ENCODE measurements at places on chromosomes 1 and 21.

DNA sequence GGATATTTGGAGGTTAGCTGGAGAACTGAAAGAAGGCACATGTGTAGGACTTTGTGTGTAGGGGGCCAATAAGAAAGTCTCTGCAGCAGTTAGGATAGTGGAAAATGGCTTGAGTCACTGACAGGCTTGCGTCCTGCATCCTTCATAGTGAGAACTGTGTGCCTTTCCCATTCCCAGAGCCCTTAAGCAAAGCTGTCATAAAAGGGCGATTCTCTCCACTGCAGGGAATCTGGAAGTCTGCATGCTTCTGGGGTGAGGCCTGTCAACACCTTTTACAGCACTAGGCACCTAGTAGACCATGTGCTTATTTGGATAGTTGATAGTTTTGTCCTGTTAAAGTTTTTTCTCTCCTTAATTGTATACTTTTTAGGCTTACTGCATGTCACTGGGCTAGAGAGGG, 39.4 kb upstream of the MACF1 start:
- no peak for DNase-seq

DNA sequence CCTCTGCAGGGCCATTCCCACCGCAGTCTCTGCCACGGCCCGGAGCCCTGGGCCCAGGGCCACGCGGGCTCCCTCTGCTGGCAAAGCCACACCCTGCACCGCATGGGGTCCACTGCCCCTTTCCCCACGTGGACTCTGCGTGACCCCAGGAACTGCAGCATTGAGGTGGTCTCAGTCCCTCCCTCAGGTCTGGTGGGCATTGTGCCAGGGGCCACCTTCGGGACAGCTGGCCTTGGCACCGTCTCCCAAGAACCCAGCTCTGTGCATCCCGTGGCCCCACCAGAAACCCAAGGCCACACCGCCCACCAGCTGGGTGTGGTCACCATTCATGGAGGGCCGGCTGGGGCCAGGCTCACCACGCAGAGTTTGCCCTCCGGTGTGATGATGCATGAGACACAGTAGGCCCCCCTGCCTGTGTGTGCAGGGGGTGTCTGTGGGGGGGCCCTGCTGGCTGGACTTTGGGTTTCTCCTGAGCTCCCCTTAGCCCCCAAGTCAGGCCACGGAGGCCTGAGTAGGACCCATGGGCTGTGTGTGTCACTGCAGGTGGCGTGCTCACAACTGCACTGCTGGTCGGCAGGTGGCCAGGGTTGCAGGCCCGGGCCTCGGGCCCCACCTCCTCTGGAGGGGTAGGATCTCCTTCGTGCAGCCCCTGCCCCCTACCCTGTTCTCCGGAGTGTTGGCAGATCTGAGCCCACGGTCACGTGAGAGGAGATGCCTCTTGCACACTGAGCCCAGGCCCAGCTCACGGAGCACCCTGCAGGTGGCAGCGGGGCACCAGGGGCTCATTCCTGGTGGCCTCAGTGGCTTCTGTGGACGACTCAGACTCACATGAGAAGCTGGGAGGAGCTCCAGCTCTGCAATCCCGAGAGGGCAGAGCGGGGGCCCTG, 5.8 kb downstream of the VWA1 start:
- DNase-seq = peak; percentile 55

DNA sequence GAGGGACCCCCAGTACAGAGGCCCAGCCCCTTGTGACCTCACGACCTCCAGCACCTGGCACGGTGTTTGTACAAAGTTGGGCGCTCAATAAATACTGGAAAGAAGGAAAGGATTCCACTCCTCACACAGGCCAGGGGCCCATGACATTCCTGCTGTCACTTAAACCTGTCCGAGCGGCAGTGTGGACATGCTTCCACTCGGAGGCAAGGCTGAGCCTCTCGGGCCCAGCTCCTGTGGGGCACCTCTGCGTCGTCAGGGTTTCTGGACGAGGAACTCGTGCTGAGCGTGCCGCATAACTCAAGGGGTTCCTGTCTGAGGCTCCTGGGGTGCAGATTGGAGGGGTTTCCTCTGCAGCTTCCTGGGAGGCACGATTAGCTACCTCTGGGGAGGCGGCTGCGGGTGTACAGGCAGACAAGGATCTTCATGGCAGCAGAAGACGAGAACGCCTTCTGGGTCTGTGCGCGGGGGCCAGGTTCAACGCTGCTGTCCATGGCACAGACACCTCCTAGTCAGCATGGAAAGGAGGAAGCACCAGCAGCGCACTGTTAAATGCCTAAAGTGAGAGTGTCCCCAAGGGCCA, 3.6 kb upstream of the SMIM1 start:
- no peak for DNase-seq

DNA sequence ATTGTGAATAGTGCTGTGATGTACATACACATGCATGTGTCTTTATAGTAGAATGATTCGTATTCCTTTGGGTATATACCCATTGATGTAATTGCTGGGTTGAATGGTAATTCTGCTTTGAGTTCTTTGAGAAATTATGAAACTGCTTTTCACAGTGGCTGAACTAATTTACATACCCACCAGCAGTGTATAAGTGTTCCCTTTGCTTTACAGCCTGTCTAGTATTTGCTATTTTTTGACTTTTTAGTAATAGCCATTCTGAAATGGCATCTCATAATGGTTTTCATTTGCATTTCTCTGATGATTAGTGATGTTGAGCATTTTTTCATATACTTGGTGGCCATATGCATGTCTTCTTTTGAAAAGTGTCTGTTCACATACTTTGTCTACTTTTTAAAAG, 54.5 kb upstream of the FAM78B start:
- DNase-seq = no peak

- no peak for DNase-seq
Observed at GRCh38 chr1:226126824-226127569, 59.5 kb downstream of the ACBD3 start.

- DNase-seq = no peak
Observed at GRCh38 chr21:16367079-16367478, 637.3 kb downstream of the USP25 start.

DNA sequence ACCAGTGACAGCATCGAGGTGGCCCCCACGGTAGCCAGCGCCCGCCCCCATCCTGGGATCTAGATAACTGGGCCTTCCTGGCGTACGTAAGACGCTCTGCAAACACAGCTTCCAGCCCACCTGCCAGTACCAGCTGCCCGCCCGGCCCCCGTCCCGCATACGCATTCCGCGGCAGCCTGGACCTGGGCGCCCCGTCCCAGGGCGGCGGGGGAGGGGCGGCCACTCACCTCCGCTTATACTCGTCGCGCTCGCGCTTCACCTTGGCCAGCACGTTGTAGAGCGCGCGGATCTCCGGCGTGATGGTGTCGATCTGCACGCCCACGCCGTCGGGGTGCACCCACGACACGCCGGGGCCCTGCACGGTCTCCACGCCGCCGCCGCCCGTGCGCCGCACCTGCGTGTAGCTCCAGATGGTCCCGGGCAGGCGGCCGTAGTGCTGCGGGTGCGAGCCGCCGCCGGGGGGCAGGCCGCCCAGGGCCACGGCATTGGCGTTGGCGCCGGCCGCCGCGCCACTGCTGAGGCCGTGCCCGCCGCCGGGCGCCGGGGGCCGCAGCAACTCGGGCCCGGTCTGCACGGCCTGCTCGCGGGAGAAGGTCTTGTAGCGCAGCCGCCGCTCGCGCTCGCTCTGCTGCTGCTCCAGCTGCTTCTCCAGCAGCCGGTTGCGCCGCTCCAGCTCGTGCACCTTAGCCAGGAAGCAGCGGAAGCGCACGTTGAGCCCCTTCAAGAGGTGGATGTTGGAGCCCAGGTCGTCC, 859 bp downstream of the IFFO2 start:
- DNase-seq = peak; percentile 38

GRCh38 chr1:32073299-32074229, 825 bp downstream of the TMEM39B start:
- DNase-seq = peak; percentile 90

GRCh38 chr1:55334160-55334559, 119.0 kb upstream of the USP24 start:
- DNase-seq = no peak

DNA sequence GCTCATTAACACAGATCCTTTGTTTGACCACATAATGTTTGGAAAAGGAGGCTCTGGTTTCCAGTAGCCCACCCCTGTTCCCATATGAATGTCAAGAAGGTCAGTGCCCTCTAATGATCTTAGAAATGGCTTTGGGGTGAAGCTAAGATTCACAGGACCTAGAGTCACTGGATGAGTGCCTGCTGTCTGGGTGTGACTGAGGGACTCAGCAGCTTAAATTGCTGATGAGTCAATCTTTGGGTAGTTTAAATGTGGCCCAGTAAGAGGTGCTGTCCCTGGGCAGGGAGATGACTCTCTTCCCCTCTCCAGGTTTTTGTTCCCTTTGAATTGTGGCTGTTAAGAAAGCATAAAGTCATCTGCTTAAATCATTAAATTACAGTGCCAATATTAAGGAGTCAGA, 50.6 kb downstream of the L1TD1 start:
- DNase-seq = no peak

GRCh38 chr1:236830560-236830959, 35.5 kb downstream of the MTR start:
- peak; percentile 25 for DNase-seq

DNA sequence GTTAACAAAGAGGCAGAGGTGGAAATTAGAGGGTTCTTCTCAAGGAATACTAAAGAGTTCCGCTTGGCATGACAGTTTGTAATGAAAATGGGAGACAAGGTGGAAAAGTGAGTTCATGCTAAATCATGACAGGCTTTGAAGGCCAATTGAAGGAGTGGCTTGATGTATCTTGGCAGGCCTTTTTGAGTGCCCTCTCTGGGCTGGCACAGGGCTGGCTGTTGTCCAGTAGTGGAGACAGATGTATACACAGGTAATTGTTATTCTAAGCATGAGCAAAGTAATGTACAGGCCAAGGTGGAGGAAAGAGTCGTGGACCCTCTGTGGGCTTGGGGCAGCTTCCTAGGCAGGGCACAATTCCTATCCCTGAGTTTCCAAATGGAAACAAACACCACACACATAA, 196.7 kb upstream of the GALNT2 start:
- no peak for DNase-seq

DNA sequence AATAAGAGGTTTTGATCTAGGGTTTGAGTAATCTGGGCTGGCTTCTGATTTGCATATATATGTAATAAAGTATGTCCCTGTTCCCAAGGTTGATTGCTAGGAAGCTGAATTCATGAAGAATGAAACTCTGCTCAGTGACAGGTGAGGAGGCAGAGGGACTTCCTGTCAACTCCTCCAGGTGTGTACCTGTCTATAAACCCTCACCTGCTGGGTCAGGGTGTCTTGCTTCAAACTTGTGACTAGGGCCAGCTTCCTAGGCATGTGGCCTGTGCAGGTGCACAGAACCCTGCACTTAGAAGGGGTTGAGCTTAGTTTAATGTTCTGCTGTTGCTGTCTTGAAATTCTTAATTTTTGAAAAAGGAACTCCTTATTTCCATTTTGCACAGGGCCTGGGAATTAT, 21.1 kb downstream of the OLFML3 start:
- no peak for DNase-seq

DNA sequence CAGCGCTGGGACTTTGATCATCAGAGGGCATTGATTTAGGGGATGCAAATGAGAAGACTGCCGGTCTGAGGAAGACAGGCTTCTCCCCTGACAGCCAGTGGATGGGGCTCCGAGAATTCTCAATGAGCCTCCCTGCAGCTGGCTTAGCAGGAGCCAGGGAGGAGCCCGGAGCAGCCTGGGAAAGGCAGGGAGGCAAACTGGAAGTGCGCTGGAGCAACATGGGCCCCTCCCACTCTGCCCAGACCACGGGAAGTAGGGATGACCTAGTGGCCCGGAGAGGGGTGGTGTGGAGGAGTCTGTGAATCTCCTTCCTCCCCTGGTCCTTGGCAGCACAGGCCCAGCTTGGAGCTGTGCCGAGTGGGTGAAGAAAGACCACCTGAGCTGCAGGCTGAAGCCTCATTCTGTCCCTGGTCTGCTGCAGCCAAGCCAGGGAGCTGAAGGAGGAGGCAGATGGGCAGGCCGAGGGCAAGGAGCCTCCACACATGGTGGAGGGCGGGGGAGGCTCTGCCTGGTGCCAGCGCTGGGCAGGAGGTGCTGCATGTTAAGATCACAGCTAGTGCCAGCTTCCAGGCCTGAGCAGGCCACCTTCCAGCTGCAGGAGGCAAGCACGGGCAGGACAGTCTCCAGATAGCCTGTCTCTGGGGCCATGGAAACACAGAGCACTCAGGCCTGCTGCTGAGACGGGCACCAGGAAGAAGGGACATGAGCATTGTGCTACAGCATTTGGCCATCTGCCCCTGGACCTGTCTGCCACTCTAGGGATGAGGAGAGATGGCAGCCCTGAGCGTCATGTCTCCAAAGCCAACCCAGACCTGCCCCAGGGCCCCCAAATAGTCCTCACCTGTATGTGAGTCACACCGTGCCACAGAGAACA, 12.2 kb upstream of the CLSTN1 start:
- DNase-seq = peak; percentile 60

DNA sequence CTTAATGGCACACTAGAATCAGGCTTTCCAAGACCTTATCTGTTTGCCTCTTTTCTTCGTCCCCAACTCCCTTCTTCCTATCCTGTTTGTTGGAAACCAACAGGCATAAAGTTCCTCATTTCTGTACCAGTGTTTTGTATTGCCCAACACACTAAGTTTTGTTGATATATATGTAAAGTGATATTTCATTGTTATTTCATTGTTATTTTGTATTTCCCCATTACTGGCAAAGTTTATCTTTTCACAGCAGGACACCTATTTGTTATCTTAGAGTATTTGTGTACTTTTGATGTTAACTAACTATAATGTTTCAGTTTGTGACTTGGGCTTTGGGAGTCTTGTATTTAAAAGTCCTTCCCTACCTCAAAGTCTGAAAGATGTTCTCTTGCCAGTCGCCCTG, 27.1 kb downstream of the FAM20B start:
- no peak for DNase-seq

GRCh38 chr1:22112554-22112953, 30.3 kb downstream of the WNT4 start:
- peak; percentile 19 for DNase-seq

DNA sequence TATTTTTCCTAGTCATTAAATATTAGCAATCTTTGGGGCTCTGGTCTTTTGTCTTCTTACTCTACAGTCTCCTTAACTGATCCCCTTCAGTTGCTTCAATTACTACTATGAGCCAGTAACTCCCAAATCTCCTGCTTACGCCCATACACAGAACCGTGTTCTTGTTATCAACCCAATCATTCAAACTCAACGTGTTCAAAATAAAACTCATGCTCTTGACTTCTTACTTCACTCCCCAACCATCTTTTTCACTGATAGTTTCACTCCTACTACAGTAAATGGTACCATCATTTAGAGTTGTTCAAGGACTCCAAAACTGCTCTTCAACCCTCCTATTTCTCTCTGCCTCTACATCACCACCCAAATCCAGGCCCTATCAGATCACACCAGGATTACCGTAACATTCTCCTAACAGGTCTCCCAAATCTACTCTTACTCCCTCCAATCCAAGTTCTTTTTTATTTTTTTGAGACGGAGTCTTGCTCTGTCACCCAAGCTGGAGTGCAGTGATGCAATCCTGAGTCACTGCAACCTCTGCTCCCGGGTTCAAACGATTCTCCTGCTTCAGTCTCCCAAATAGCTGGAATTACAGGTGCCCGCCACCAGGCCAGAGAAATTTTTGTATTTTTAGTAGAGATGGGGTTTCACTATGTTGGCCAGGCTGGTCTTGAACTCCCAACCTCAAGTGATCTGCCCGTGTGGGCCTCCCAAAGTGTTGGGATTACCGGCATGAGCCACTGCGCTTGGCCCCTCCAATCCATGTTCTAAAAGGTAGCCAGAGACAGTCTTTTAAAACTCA, 3.0 kb downstream of the YARS1 start:
- DNase-seq = no peak

- no peak for DNase-seq
Observed at GRCh38 chr1:214380396-214380795, 99.4 kb downstream of the SMYD2 start.

GRCh38 chr1:63693944-63694571, 79.8 kb upstream of the ROR1 start:
- no peak for DNase-seq

- no peak for DNase-seq
Observed at GRCh38 chr1:231678011-231678432, 51.4 kb downstream of the DISC1 start.

All from uterus (tissue), 4 donors.